ENCODE measurements at places on chromosomes 11 and 22. TPM values are rescaled to one million over a fixed set of nuclear protein-coding genes. Genes with fewer than 3 reads are reported as not detected.

Gene FREY1
- polyA plus RNA-seq, result not detected

Gene OR52E1
- not detected for polyA plus RNA-seq

Gene OR6T1
- not detected for polyA plus RNA-seq

Gene RFPL2
- polyA plus RNA-seq, result 6.4 TPM

Gene DENND6B
- 2.6 TPM for polyA plus RNA-seq

Gene CECR2
- polyA plus RNA-seq, result 0.75 TPM

Gene UBQLN3
- polyA plus RNA-seq, result not detected

Gene CKAP5
- polyA plus RNA-seq, result 416 TPM

Gene CCDC134
- 1.9 TPM for polyA plus RNA-seq

All from Purkinje cell (primary cell).